ENCODE measurements at places on chromosomes 16 and 17.
A peak's percentile ranks its signal among the peaks of the same experiment; 100 is the strongest.

- DNase-seq = peak; percentile 59
Measured at GRCh38 chr16:27238016-27238587, 30.5 kb downstream of the NSMCE1 start.

DNA sequence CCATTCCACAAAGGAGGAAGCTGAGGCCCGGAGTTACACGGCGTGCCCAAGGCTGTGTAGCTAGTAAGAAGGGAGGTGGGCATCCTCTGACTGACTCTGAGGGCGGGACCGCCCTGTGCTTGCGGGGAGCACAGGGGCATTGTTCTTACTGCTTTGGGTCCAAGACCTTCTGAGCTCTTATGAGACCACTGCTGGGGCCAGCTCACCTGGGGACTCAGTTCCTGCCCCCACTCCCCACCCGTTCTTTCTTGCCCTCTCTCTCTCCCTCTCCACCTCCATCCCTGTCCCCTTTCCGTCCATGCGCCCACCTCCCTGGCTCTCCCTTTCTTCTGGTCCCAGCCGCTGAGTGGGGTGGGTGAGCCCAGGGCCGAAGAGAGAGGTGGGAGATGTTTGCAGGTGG lies 19.6 kb downstream of the CCR7 start:
- DNase-seq = peak; percentile 30

GRCh38 chr16:54034684-54035083 lies 251.9 kb downstream of the IRX3 start:
- DNase-seq = no peak

DNA sequence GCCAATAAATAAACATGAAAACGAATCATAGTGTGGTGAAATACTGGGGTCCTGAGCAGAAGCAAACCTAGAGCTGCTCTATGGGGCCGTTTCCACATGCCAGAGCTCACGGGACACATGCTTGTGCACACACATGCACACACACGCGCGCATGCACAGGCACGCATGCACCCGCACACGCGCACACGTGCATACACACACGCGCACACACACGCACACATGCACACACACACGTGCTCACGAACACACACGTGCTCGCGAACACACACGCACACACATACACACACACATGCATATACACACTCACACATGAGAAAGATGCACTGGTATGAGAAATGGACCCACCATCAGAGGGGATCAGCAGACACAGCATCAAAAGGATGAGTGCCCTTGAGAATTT lies 52.2 kb upstream of the DNAJA2 start:
- no peak for DNase-seq

DNA sequence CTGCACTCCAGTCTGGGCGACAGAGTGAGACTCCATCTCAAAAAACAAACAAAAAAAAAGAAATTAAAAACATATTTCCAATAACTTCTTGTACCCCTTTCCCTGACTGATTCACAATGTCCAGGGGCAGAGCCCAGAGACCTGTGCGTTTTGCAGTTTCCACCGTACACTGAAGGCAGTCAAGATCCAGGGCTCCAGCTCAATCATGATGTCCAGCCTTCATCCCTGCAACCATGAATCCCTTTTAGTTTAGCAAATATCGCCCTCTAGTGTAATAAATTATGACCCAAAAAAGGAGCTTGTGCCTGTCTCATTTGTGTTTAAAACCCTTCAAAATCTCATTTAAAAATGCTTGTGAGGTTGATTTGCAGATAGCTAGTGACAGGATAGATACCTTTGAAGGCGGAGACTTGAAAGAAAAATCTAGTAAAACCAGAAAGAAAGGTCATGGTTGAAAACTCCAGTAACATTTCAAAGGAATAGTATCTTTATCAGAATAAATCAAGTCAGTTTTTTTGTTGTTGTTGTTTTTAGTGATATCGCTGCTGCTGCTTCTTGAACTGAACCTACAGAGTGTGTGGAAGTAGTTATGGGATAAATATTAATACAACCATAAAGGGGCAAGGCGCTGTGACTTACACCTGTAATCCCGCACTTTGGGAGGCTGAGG lies 3.7 kb upstream of the ERN1 start:
- DNase-seq = no peak

GRCh38 chr17:45101883-45102811 lies 30.2 kb downstream of the PLCD3 start:
- no peak for DNase-seq

DNA sequence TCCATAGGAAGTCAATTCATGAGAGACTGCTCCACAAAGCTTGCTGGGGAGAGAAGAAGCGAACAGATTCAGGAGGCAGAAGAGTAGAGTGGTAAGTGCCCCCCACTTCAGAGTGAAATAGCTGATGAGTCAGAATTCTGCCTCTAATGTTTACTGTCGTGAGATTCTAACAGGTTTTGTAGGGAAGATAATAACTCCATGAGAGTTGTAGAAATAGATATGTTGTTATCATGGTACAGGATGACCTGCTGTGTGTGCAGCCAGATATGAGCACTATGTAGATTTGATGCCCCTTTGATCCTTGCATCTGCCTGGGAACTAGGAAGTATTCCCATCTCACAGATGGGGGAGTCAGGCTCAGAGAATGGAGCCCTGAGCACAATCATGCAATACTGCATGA lies 502.4 kb upstream of the CDH11 start:
- no peak for DNase-seq

GRCh38 chr16:23131931-23132621 lies 17.2 kb downstream of the USP31 start:
- no peak for DNase-seq

DNA sequence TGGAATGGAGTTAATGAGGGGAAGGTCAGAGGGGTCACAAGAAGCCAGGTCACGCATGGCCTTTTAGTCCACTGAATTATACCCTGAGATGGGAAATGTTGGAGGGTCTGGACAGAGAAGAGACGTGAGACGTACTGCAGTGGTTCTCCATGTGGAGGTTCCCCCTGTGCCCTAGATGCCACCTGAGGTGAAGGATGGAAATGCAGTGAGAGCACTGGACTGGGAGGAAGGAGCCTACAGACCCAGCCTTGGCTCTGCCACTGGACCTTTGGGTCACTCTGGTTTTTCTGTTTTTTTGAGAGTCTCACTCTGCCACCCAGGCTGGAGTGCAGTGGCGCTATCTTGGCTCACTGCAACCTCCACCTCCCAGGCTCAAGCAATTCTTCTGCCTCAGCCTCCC lies 1.8 kb upstream of the PLSCR3 start:
- no peak for DNase-seq

DNA sequence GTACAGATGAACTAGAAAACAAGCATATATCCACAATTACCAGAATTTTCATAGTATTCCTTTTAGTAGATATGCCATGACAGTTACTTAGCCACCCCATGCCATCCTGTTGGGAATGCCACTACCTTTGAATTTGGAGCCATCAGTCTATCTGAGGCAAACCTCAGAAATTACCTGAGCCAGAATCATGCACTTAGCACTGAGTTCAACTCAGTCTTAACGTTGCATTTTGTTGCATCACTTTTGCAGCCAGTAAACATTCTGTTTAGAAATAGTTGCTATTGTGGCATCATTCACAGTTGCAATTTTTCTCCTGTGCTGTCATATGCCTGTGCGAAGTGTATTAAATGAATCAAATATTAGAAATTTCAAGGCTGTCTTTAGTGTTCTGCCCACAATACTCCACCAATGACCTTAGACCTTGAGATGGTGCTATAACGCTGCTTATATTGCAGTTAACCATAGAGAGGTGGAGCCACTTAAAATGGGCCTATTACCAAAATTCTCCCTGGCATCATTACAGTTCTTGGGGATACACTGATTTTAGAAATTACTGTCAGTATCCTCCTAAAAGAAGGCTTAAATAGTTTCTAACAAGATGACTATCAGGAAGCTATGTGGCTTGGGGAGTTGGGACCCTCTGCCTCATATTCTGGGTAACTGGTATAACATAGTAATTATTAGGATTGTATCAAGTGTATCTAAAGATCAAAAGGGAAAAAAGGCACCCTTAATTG lies 11.1 kb downstream of the PTRH2 start:
- no peak for DNase-seq

- no peak for DNase-seq
Measured at GRCh38 chr16:30371248-30371816, 1.0 kb upstream of the TBC1D10B start.

- no peak for DNase-seq
Measured at GRCh38 chr16:80695020-80695419, 109.4 kb downstream of the CDYL2 start.

DNA sequence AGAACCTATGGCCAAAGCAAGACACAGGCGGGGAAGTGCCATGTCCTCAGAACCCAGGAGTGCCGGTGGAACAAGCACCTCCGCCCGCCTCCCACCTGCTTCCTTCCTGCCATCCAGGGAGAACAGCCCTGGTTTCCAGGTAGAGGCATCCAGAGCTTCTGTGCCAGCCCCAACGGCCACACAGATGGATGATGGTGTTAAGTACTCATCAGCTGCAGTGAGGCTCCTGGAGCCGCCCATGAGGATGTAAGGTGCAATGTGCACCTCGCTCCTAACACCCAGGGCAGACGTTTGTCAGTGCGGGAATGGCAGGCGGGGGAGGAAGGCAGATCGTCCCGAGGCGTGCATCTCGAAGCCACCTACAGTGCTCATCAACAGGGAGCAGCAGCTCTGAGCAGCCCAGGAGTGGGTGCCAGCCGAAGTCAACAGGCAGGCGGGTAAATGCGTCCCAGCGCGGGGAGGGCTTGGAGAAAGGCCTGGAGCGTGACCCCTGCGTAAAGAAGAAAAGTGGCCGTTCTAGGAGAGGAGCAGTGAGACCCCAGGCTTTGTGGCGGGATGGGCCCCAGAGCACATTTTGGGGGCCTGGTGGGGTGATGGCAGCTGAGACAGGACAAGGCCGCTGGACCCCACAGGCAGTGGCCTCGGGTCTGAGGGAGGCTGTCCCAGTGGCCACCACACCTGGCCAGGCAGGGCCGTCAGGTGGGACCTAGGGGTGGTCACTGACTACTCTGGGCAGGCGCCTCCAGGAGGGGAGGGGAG lies 46.1 kb upstream of the ACSF3 start:
- no peak for DNase-seq

GRCh38 chr17:32010114-32010513 lies 2.9 kb downstream of the LRRC37B start:
- DNase-seq = no peak

DNA sequence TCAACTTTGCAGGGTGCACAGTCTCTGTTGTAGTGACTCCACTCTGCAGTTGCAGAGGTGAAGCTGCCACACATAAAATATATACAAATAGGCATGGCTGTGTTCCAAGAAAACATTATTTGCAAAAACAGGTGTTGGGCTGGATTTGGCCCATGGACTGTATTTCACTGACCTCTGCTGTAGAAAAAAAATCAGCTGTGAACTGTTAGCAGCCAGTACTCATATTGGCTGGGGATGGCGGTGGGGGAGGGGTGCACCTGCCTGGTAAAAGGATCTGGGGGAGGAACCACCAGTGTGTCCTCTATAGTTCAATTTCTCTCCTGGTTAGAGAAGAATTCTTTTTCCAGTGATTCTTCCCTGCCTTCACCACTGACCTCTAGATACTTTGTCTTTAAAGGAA lies 50.0 kb downstream of the SHISA9 start:
- DNase-seq = no peak

DNA sequence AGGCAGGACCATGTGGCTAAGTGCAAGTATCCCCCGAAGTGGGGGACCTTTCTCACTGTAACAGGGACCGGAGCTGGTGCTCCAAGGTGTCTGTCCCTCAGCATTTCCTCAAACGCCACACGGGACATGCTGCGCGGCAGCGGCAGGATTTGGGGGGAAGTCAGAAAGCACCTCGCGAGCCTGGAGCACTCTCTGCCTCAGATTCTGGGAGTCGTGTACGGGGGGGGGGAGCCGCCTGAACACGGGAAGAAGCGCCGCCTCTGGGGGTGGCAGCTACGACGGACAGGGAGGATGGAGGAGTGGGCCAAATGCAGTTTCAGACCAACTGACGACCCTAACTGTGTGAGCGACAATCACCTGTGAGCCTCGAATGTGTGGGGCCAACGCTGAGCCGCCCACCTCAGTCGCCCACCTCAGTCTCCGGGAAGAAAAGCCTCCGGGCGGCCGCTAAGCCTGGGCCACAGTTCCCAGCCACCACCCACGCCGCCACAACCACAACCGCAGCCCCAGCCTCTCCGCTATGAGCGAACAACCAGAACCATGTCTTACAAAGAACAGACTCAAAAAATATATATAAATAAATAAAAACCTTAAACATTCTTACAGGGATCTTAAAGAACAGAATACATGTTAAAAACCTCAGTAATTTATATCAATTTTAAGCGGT lies 8.8 kb upstream of the TRAP1 start:
- no peak for DNase-seq

- DNase-seq = no peak
Measured at GRCh38 chr16:89200850-89201411, 594 bp upstream of the SLC22A31 start.

DNA sequence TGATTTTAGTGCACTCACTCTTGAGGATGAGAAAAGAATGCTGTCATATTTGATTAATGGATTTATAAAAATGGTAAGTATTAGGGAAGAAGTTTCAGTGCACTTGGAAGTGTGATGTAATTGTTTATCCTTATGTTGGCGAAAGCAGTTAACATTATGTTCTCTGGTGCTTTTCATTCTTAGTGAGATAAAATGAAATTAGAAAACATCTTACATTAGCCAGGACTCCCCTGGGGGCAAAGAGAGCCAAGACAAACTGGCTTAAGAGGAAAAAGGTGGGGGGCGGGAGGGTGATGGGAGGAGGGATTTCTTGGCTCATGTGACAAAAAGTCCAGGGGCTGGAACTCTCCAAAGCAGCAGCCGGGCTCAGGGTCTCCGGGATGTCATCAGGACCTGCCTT lies 73.2 kb downstream of the KNOP1 start:
- no peak for DNase-seq

GRCh38 chr16:50881956-50882355 lies 140.1 kb downstream of the CYLD start:
- no peak for DNase-seq

- no peak for DNase-seq
Measured at GRCh38 chr16:88347656-88348376, 34.9 kb upstream of the ZNF469 start.

DNA sequence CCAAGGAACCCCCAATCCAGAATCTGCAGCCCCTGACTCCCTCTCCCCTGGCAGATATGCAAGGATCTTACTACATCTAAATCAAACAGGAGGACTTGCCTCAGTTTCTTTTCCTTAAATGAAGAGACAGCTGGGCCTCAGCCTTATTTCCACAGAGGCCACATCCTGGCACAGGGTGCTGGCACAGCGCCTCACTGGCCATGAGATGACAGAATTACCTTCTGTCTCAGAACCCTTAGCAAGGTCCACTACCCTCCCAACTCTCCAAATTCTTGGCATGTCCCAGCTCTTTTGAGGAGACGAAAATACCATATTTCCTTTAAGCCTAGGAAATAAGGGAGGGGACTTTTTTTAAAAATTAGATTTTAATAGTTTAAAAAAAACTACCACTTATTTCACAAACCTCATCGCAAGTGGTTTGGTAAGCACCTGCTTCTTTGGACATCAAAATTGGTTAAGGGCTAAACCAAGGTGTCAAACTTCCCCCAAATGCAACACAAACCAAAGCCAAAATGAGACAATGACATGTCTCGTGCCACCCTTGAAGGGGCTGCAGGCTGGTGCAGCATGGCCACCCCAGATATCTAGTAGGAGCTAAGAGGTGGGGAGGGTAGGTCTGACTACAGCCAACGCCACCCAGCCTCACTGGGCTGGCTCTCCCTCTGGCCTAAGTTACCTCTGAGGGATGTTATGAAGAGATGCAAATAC lies 25.3 kb downstream of the FAM117A start:
- DNase-seq = no peak

GRCh38 chr17:39678340-39679116 lies 9.3 kb downstream of the PGAP3 start:
- no peak for DNase-seq
